NCI-H748 treated with DMSO at 0.1 percent for 48 hours (cell line): ENCODE measurements at places on chromosomes 2 and 18.

DNA sequence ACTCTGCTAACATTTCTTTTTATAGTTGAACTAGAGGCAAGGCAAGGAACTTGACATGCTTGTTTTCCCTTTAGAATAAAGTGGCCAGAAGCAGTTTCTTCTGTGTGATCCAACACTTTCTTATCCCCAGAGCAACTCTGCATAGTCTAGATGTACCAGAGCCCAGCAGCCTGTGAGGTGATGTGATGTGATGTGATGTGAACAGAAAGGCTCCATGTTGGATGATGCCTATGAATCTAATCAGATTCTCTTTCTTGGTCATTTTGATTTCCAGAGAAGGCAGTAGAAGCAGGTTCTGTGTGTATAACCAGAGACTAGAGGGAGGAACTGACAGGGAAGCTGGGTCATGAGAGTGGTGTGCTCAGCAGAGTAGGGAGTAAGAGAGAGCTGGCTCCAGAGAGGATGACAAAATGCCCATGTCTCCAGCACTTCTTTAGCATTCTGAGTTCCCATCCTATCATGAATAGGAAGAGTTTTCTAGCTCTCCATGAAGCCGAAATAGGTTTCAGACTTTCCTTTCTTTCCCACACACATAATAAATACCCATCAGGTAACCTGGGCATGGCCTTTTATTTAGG is 31.0 kb upstream of the PTH2R start:
- DNase-seq: no peak

- peak; percentile 82 for DNase-seq
Measured at GRCh38 chr2:238504181-238504931, 77.6 kb downstream of the ASB1 start.

DNA sequence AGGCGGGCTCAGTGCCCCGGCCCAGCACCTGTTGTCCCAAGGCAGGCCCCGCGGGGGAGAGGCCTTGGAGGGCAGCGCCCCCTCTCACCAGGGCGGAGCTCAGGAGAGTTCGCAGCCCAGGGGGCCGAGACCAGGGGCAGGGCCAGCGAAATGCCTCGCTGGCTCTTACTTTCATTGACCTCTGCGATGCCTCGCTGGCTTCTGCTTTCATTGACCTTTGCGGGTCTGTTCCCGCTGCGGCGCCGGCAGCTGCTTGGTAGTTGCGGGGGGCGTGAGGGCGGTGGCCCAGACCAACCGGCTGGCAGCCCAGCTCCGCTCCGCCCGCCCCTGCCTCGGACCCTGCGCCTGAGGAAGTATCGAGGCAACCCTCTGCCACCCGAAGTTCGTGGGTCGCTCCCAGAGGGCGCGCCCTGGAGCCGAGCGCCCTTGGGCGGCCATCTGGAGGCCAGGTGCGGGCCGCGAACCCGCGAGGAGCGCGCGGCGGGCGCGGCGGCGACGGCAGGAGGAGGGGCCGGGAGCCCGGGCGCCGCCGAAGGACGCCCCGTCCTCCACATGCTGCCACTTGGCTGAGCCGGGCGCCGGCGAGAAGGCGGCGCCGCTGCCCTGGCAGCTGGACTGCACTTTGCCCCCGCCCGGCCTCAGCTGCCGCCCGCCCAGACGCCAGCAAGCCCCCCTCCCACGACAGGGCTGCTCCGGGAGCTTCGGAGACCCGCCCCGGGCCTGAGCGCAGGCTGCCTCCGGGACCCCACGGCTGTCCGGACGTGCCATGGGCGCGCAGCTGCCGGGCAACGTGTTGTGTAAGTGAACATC is 118.0 kb upstream of the MSTN start:
- peak; percentile 17 for DNase-seq

DNA sequence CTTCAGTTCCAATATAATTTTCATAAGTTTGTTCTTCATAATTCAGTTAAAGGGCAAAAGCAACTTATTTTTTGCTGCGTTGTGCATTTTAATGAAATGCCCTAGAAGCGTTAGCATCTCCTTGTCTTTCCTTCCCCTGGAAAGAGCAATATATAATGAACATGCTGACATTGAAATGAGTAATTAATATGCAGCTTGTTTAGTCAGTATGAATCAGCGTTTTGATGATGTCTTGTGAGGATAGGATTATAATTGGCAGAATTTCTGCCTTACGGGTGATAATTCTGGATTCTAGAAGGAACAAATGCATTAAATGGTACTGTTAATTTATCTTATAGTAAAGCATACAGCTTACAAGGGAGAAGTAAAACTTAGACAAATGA is 152.3 kb upstream of the MMADHC start:
- no peak for DNase-seq

DNA sequence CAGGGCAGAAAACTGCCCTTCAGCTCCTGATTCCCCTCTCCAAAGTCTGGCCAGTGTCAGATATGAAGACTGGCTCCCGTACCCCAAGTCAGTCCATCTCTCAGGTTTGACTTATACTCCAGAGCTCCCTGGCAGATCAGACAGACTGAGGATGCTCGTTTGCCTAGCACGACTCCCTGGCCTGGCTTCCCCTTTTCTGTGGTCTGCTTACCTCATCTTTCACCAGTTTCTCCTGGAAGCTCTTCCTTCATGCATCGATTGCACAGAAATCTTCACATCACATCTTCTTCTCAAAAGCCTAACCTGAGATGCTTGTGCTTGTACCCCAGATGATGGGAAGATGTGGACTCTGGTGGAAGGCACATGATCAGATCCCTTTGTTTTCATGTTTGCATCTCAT is 387.9 kb upstream of the POU3F3 start:
- no peak for DNase-seq

- no peak for DNase-seq
Measured at GRCh38 chr18:37698508-37699040, 133.0 kb upstream of the CELF4 start.

DNA sequence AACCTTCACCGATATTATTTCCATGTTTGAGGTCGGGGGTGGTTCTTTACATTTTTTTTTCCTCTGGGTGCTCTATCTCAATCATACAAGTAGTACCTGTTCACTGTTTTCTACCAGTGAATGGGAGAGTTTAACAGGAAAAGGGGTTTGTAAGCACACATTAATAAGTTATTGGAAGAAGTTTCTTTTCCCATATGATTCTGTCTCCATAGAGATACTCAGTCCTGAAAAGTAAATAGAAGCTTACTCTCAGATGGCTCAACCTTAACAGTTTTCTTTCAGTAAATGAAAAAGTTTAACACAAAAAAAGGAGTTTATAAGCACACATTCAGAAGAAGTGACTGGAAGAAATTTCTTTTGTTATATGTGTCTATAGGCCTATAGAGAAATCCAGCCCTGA is 995.6 kb upstream of the SLC39A10 start:
- DNase-seq: no peak

DNA sequence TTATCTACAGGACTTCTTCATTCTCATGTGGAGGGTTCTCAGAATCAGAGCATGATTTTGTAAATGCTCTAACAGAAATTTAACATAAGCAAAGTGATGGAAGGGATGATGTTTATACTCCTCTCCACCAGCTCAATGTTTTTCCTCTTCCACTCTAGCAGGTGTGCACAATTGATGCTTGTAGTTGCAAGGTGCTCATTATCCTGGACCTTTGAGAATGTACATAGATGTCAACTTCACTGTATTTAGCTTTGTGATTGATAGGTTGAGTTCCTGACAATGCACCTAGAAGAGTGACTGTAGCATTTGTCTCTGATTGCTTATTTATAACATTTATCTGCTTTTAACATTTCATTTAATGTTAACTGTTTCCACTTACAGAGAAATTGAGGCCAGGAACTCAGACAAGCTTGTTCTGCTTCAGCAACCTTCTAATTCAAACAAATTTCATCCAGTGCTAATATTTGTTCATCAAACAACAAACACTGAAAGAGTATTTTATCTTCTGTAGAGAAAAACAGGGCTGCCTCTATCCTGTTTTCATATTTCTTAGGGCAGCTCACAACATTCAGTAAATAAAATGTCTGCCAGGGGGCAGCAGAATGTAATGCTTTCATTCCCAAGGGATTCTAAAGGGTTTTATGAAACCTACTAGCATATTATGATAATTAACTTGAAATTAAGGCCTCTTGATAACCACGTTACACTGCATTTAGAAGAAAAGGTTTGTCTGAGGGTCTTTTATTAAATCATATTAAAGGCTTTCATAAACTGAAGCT is 127.9 kb upstream of the NOL4 start:
- DNase-seq: peak; percentile 99

- DNase-seq: no peak
Measured at GRCh38 chr2:157769856-157770255, 106.3 kb downstream of the ACVR1 start.

- DNase-seq: peak; percentile 9
Measured at GRCh38 chr2:187689372-187689771, 135.1 kb upstream of the TFPI start.

GRCh38 chr2:98484652-98485452 is 40.2 kb downstream of the INPP4A start:
- DNase-seq: no peak

- no peak for DNase-seq
Measured at GRCh38 chr2:105460048-105460732, 61.3 kb upstream of the FHL2 start.

GRCh38 chr18:23918395-23919032 is 96.0 kb upstream of the TTC39C start:
- DNase-seq: peak; percentile 81

- DNase-seq: peak; percentile 9
Measured at GRCh38 chr18:498931-499775, 1.3 kb downstream of the COLEC12 start.

- no peak for DNase-seq
Measured at GRCh38 chr2:109290887-109291643, 162.1 kb downstream of the SH3RF3 start.

- DNase-seq: no peak
Measured at GRCh38 chr2:127074358-127074757, 32.6 kb downstream of the BIN1 start.

GRCh38 chr2:233384811-233385488 is 30.7 kb downstream of the DGKD start:
- DNase-seq: no peak

GRCh38 chr18:80258640-80259039 is 11.3 kb upstream of the PARD6G start:
- no peak for DNase-seq

- DNase-seq: no peak
Measured at GRCh38 chr2:126978333-126978732, 79.6 kb downstream of the TEX51 start.
